Retina (tissue), 1 donor: ENCODE measurements at places on chromosomes 7 and 10.
A peak's percentile ranks its signal among the peaks of the same experiment; 100 is the strongest.

- DNase-seq: peak; percentile 80
Observed at GRCh38 chr10:119667562-119668328, 16.6 kb downstream of the BAG3 start.

DNA sequence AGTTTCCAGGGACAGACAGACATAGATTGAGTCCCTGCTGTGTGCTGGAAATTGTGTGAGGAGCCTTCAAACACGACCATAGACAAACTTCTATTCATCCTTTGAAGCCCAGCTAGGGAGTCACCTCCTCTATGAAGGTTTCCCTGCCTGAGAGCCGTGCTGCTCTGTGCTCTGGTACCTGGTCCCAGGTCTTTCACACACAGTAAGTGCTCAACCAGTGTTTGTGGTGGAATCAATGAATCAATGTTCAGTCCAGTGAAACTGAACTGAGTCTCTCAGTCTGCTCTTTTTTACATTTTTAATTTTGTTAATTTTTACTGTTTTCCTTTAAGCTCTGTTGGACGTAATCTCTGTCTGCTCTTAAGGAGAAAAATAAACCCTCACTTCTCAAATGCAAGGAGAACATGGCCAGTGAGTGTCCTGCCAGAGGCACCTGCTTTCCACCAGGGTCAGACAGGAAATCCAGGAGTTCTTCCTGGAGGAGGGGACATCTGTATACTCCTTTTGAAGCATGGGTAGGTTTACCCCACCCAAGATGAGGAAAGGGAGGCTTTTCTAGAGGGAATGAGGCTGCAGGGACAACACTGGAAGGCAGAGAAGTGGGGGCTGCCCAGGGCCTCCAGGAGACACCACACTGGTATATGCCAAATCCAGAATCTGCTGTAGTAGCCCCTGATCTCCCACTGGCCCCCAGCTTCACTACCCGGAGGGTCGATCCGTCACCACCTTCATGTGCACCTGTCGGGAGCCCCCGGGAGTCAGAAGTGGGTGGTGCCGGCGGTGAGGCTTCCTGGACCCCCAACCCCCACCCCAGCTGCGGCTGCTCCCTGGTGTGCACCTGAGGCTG, 56.3 kb downstream of the MICALL2 start:
- no peak for DNase-seq

GRCh38 chr10:86798025-86798424, 41.6 kb downstream of the BMPR1A start:
- no peak for DNase-seq

GRCh38 chr7:24601600-24601999, 28.3 kb downstream of the PALS2 start:
- DNase-seq: no peak

GRCh38 chr7:118289476-118289875, 65.0 kb downstream of the ANKRD7 start:
- DNase-seq: no peak

DNA sequence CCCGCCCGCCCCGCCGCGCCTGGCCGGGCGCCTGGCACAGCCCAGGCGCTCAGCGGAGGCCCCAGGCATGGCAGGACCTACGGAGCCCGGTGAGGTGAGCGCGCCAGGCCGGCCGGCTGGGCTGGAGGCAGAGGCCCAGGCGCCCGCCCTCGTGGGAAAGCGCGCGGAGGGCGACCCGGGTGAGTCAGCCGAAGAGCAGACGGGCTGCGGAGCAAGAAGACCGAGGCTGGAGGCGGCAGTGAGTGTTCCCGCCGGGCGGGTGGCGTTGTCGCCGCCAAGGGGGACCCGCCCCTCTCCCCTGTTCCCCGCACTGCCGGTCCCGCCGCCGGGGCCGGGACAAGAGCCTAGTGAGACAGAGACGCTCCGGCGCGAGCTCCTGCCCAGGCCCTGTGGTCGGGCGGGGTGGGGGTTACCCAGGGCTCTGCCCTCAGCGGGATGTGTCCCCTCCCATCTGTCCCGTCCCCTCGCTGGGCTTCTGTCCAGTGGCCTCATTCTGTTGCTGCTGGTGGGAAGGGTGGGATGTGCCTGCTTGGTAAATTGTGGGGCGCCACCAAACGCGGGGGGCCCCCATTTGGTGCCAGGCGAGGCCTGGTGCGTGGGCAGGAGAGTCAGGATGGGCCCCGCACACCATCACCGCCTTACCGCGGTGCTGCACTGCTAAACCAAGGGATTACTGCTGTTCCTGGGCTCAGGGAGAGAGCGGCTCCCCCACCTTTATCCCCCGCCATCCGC, 17.0 kb upstream of the NODAL start:
- DNase-seq: peak; percentile 81

GRCh38 chr10:94889123-94889522, 49.3 kb upstream of the CYP2C9 start:
- DNase-seq: no peak

DNA sequence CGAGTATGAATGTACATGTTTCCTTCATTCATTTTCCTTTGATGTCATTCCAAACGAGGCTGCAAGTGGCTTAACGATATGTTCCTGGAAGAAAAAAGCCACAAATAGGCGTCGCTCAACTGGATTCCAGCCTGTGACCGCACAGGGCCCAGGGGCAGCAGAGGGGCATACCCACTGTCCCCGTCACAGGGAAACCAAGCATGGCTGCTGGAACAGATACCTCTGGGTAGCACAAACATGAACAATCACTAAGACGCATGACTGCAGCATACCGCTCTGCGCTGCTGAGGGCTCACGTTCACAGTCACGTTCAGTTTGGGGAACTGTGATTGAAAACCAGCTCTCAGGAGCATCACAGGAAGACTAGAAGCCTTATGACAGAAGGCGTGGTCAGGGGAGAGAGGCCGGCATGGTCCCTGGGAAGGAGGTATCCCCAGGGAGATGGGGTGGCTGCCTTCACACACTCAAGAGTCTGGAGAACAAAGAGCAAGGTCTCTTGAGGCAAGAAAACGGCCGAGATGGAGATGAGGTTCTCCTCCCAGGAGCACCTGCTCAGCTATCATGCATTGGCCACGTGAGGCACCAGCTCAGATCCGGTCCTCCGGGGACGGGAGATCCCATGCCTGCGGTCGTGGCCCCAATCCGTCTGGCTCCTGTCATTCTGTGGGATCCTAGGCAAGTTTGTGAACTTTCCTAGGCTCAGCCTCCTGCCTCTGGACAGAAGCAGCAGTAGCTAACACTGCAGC, 213.6 kb downstream of the DIP2C start:
- no peak for DNase-seq

DNA sequence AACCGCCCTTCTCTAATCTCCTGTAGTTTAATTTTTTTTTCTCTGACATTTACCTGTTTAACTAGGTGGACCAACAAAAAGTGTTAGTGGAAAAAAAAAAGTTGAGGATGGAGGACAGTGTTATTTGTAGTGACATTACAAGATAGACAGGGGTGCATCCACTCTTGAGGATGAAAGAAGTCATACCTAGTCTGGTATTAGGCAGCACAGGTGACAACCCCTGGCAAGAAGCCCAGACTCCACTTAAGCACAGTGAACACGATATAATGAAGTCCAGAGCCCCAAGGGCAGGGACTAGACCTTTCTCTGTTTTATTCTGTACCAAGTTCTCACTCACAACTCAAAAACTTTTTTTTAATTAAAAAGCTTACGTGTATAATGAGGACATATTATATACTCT, 268.4 kb downstream of the GPR37 start:
- DNase-seq: no peak

DNA sequence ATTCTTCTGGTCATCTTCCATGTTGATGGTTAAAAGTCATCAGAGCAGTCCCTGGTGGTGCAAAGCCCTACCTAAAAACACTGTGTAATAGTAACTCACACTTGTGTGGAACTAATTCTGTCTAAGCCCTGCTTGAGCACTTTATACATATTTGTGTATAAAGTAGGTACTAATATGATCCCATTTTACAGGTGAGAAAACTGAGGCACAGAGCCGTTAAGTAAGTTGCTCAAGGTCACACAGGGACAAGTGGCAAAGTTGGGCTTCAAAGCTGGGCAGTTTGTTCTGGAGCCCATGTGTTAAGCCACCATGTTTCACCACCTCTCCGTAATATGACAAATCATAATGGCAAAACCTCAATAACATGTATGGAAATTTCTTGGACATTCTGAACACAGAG, 48.1 kb downstream of the BPGM start:
- no peak for DNase-seq

DNA sequence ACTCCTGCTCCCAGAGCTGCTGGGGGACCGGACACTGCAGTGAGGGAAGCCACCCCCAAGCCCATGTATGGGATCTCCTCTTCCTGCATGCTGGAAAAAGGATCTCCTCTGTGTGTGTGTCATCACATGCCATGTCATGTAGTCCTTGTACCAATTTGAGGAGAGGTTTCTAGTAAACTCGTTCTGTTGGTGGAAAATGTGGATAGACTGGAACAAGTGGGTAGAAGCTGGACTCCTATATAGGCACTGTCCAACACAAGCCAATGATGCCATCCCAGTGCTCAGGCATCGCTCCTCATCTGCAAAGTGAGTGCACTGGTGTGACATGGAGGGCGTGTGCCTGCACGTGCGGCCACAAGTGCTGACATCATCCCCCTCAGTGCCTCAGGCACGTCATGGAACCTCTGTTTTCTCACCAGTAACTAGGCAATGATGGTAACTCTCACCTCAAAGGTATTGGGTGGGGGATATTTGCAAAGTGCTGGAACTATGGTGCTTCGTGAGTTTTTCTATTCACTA, 19.3 kb downstream of the MYO1G start:
- DNase-seq: no peak

GRCh38 chr10:44458671-44459413, 73.9 kb upstream of the CXCL12 start:
- DNase-seq: no peak
